HepG2 (cell line): ENCODE measurements at places on chromosomes 6 and 20. TPM values are rescaled to one million over a fixed set of nuclear protein-coding genes. Genes with fewer than 3 reads are reported as not detected.

Gene LTA
- not detected in 2 replicates for total RNA-seq

Gene ERVFRD-1
- not detected in 2 replicates for total RNA-seq

Gene CST11
- total RNA-seq, result not detected in 2 replicates

Gene TFAP2D
- not detected in 2 replicates for total RNA-seq

Gene BPIFB2
- 27.4 and 54.5 TPM in 2 replicates for total RNA-seq

Gene FAM217A
- total RNA-seq, result not detected in 2 replicates

Gene SLC52A3
- total RNA-seq, result not detected in 2 replicates

Gene NRSN2
- total RNA-seq, result 28.4 and 32.3 TPM in 2 replicates

Gene EFHC1
- total RNA-seq, result 18.6 and 23.4 TPM in 2 replicates

Gene FAM209B
- 0.24 and 0.32 TPM in 2 replicates for total RNA-seq

Gene BMP2
- total RNA-seq, result 0.02 TPM in 1 of 2 replicates, not detected in the other
